ENCODE measurements at places on chromosomes 7 and 10.

- ATAC-seq = no peak
These were observed 14.5 kb upstream of the ZNF862 start for GRCh38 chr7:149823631-149824199.

DNA sequence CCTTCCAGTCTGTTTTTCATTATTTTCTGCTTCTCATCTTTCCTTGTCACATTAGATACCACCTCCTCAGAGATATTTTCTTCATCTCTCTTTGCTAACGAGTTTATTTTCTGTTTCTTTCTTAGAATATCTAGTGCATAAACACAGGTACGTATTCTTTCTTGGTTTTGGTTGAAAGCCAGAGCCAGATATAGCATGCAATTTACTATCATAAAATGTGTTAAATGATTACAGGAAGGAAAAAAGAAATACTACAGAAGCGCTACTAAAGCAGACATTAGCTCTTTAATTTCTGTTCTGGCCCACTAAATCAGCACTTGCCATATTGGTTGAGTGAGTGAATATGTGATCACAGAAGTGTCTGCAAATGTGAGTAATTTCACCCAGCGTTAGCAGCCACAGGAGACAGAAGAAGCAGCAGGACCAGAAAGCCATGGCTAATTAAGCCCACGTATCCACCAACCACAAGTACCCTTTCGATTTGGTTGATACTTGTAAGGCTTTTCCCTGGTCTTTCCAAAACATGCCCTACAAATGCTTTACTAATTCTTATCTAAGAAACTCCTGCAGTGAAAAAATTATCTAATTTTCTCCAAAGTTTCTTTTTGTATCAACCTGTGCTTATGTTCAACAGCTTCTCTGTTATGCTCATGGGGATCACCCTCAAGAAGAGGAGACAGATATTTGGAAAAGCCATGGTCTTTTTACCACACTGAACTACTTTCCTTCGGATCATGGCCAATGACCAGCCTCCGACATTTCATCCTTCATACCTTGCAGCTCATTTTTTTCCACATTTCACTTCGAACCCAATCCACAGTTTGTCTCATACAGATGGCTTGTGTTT is 23.1 kb upstream of the MACC1 start:
- peak; percentile 68 for ATAC-seq

GRCh38 chr10:92590623-92591549 is 2.0 kb upstream of the KIF11 start:
- peak; percentile 35 for ATAC-seq

DNA sequence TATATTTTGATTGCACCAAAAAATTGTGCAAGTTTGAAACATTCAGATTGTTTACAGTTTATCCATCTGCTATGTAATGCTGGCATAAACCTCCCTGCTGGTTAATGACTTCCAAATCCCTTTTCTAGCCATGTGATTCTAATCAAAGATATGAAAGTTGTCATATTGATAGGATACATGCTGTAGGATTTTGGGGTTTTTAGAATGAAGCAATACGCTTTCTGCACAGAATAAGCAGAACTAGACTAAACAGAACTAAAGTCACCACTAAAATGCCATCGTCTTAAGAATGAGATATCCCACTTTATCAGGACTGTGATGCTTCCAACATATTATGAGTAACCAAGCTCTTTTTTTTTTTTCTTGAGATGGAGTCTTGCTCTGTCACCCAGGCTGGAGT is 856 bp downstream of the SSMEM1 start:
- no peak for ATAC-seq
